SK-MEL-5 (cell line): ENCODE measurements at places on chromosomes 4 and X. TPM values are rescaled to one million over a fixed set of nuclear protein-coding genes. Genes with fewer than 3 reads are reported as not detected.

DNA sequence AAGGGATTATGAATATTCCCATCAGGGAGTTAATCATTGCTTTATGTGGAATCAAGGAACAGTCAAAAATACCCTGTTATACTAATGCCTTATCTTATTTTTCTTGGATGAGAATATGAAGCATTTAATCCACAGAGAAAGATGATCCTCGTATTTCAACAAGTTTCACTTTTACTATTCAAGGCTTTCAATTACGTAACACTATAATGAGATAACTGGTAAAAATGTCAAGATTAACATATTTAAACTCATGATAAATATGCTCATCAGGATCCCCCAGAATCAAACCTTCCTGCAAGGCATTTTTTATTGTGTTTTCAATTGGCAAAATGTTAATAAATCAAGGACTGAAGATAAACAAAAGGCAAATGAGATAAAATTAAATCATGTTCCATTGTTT is 5.1 kb downstream of the ZXDA start:
- DNase-seq: no peak

DNA sequence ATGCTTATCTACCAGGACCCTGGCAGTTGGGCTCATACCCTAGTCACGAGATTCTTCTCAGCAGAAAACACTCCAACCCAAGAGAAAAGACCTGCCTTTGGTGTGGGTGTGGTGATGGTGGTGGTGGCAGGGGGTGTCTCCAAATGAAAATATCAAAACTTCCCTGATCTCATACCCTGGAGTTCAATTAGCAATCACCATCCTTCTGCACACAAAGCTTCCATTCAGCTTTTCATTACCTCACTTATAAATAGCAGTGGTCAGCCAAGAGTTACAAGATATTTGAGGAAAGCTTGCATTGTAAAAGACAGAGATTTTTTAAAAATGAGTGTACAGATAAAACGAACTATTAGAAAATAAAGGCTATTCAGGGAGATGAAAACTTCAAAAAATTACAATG is 580.8 kb upstream of the MAGEB2 start:
- peak; percentile 73 for DNase-seq

GRCh38 chrX:152072236-152072635 is 66.1 kb downstream of the MAGEA10 start:
- no peak for DNase-seq

GRCh38 chr4:106830879-106831278 is 205.2 kb downstream of the DKK2 start:
- no peak for DNase-seq

Gene MAGEA3
- 252 TPM in 2 replicates for total RNA-seq

GRCh38 chr4:176149680-176150355 is 45.6 kb downstream of the SPATA4 start:
- no peak for DNase-seq

DNA sequence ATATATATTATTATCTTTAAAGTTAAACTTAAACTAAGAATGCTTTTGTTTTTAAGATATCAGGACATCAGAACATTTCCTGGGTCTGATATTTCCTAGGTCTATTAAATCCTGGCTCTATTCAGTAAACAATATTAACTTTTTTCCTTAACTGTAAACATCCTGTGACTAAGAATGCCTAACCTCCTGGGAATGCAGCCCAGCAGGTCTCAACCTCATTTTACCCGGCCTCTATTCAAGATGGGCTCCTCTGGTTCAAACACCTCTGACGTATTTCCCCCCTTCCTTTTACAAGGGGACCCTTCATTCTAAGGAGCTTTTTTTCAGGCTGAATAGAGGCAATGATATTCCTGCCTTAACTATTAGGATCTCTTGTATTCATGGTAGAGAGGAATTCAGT is 35.8 kb upstream of the DYNLT3 start:
- DNase-seq: peak; percentile 78

Gene REELD1
- total RNA-seq: not detected in 2 replicates

DNA sequence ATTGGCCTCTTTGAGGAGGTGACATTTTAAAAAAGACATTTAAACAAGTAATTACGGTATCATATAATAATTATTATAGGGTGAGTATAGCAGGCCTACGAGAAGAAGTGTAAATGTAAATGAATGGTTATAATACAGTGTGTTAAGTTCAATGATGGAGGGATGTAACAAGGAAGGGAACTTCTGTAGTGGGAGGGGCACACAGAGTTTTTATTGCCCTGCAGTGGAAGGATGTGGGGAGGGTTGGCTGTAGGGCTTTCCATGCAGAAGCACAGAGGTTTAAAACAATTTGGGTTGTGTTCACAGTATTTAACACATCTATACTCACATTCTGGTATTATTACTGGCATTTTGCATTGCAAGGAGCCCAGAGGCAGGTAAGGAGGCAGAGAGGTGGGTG is 41.1 kb downstream of the AFF1 start:
- DNase-seq: no peak

GRCh38 chr4:8338351-8338961 is 68.9 kb downstream of the HTRA3 start:
- no peak for DNase-seq

Gene GAGE12F
- 0.66 TPM in 1 of 2 replicates, not detected in the other for total RNA-seq

- DNase-seq: no peak
These were observed at the start of gene NKX1-1 for GRCh38 chr4:1406394-1406980. Gene NKX1-1, minus strand, starts transcription at chr4:1406442. Its CDS starts 0 bp downstream, at chr4:1406442.

DNA sequence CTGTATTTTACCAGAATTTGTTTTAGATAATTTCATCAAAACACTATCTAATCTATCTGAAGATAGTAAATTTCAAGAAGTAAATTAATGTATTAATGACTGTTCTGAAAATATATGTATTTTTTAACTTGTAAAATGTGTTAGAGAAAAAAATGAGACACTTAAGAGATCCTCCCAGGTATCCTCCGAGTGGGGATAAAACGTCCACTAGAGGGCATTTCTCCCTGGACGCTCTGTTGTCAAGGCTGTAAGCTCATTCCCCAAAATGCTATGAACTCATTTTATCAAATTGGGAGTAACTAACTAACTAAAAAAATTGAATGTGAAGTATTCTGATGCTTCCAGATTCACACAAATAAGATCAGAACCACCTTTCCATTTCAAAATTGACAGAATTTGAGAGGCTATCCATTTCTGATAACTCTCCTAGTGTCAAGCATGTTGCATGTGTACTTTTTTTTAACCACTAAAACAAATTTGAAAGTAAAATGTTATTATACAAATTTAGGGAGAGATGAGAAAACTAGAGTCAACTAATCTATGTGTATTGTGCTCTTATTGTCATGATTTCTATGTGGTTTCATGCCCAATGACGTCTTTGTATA is 337.3 kb upstream of the HS3ST1 start:
- DNase-seq: peak; percentile 63

Gene TCP11X1
- total RNA-seq: not detected in 2 replicates

Gene RASL11B
- total RNA-seq: 0.05 and 0.32 TPM in 2 replicates
